ENCODE measurements at places on chromosomes 13 and 19.

GRCh38 chr13:111370570-111371535 is 50.4 kb downstream of the TEX29 start:
- peak; percentile 18 for DNase-seq

DNA sequence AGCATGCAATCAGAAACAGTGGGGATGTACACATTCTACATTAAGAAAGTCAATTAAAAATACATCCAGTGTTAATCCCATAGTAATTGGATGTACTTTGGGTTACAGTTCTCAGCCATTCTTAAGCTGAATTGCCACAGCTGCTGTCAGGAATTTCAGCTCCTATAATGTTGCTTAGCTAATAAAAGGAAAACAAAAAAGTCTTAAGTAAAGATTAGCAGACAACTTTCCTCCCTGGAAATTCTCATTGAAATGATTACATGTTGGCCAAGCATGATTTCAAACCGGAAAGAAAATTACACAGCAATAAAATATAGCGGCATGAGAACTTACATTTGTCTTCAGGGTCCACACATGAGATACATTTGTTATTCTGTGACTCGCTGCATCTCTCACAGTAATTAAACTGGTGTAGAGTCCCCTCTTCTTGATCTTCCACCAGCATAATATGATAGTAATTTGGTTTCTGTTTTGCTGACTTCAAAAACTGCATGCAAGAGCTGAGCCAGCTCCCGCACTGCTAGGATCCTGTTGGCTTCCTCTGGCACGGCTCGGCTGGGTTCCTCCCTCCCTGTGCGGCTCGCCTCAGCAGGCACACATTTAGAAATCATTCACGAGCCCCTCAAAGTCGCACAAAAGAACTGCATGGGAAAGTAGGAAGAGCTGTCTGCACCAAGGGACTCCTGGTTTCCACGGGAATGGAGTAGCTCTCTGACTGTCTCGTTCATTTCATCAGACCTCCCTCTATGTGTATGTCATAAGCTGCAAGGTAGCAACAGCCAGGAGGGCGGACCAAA is at the start of gene HTR2A:
HTR2A (minus strand) TSS at position 713 of the 797 bp plus-strand sequence. CDS start 1,147 bp downstream, outside the sequence.
- peak; percentile 40 for DNase-seq

DNA sequence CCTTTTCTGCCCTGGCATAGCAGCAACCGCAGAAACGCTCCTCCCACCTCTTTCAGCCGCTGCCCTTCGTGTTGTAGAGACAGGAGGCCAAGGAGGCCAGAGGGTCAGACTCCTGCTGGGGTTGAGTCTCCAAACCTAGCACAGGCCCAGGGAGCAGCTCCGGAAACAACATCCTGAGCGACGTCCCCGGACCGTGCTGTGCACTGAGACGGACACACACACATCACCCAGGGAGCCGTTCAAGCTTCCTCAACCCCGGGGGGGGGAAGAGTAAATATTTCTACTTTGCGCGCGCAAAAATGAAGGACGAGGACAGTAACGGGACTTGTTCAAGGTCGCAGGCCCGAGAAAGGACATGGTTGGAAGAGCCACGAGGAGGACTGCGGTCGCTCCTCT is 657 bp downstream of the ZNF550 start:
- DNase-seq, result peak; percentile 17

- DNase-seq, result no peak
Observed at GRCh38 chr19:45791744-45792469, 738 bp downstream of the DMWD start.

- DNase-seq, result no peak
Observed at GRCh38 chr19:46719629-46720502, 3.0 kb upstream of the PRKD2 start.

GRCh38 chr19:947707-948539 is 22.1 kb downstream of the ARID3A start:
- no peak for DNase-seq

GRCh38 chr13:88958821-88959220 is 1287.7 kb downstream of the SLITRK5 start:
- peak; percentile 0 for DNase-seq

DNA sequence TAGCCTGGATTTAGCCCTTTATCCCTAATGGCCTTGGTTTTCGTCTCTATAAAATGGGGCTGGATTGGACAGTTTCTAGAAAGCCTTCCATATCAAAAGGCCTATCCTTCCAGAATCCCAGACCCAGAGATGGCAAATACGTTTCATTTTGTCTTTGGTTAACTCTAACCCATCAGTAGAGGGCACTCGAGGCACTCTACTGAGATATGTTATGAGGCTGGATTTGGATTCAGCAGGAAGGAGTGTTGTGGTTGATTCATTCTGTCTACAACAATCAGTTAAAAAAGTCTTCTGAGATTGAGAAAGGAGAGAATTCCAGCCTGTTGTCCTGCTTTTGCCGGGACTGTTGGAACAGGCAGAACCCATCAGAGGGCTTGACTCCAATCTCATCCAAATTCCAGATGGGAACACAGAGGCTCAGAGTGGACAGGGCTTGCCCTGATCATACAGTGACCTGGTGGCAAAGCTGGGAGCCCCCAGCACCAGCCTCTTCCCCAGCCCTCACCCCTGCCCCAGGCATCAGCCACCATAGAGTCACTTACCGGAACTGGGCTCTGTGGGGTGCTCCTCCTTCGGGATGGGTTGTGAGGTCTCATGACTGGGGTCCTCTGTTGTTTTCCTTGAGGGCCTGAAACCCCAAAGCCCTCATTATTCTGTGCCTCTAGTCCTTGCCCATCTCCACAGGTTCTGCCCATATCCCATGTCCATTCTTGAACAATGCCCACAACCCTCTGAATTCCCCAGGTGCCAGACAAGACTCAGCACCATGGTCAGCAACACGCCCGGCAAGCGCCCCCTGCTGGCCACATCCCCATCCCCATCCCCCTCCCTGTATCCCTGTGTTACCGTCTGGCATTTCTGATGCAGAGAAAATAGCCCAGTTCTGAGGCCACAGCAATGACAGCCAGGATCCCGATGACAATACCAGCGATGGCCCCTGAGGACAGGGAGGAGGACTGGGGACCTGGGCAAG is 12.3 kb upstream of the ZNF180 start:
- DNase-seq, result peak; percentile 76

DNA sequence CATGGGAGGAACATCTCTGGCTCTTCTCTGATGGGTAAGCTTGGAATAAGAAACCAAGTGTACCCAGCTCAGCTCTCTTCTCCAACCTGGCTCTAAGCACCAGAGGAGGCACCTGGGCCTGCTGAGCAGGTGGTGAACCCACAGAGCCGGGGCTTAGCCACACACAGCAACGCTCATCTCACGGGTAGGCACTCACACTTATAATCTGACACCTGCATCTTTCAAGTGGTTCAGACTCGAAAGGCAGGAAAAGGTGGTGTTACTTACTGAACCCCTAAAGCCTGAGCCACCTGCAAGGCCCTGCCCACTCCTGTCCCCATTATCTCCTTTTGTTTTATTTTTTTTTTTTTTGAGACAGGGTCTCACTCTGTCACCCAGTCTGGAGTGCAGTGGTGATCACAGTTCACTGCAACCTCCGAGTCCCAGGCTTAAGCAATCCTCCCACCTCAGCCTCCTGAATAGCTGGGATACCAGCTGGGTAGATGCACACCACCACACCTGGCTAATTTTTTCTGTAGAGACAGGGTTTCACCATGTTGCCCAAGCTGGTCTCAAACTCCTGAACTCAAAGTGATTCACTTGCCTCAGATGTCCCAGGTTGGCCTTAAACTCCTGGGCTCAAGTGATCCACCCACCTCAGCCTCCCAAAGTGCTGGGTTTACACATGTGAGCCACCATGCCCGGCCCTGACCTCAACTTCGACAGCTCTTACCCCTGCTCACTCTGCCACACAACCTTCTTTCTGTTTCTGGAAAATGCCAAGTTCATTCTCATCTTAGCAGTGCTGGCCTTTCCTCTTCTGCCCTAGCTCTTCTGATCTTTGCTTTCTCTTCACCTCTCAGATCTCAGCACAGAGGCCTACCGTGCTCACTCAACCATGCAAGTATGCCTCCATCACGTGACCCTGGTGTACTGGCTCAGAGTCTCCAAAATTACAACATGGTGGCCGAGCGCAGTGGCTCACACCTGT is 9.7 kb downstream of the FBXL12 start:
- no peak for DNase-seq

DNA sequence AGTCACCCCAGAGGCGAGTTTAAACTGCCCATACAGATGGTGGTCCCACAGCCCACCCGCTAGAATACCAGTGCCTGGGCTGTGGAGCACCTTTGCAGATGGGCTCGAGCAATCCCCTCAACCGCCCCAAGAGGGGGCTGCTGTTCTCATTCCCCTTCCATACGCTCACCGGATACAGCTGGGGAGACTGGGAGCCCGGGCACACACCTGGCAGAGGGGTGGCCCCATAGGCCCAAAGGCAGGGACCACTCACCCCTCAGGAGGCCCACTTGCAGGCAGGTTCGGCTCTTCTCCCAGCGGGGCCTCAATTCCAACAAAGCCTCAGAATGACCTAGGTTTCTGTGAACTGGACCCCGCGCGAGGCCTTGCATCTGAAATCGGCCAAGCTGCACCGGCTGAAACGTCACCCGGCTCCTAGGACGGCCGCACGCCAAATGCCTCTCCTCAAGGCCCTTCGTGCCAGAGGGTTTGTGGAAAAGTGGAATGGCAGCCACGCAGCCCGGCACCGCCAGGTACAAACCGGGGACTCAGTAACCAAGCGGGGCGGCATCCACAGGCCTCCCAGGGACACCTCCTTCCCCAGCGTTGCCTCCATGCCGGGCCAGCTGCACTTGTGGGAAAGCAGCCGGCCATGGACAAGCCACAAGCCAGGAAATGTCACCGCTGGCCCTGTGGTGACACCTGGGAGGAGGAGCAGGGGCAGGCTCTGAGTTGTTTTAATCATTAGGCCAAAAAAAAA is 18.7 kb downstream of the MLLT1 start:
- DNase-seq, result peak; percentile 30

DNA sequence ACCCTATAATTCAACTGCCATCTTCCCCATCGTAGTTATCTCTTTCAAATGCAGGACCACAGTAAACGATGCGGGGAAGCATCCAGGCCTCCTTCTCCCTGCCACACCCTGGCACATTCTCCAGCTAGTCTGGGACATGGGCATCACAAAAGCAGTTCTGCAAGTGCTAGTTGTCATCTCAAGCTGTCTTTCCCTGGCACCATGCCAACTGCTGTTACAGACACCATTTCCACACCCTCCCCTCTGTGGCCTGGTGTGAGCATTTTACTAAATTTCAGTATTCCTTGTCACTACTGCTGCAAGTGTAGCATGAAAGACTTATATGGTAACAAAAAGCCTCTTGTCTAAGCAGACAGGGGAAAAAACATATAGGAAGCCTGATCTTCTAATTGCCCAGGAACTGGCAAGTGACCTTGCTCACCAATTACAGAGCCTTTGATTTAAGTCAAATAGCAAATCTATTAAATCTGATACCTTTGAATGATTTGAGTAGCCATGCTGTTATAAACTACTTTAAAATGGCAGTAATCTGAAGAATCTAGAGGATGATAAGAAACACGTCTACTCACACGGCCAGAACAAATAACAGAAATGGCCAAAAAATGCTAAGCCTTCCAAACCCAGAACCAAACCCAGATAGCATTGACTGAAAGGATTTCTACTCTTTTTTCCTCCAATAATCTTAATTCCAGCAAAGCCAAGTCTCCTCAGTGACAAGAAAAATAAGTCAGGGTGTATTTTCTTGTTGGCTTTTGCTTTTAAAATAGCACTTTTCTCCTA is 179.0 kb downstream of the NUFIP1 start:
- DNase-seq, result peak; percentile 48

- no peak for DNase-seq
Observed at GRCh38 chr19:18541258-18541991, 1.9 kb downstream of the FKBP8 start.

DNA sequence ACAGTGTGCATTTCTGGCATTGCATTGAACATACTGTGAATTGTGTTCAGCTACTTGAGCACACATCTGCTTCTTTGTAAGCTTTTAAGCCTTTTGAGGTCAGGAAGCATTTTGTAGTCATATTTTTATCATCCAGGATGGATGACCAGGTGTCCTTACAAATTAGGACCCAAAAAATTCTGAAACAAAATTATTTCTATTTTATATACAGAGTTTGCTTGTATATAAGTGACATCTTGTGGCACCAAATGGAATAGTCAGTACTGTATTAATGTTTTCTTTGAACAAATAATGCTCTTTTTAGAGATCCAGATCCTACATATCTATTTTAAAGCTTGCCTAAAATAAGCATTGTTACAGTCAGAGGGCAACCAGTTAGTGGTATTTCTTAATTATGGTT is 9.5 kb upstream of the SUPT20H start:
- DNase-seq, result peak; percentile 45

DNA sequence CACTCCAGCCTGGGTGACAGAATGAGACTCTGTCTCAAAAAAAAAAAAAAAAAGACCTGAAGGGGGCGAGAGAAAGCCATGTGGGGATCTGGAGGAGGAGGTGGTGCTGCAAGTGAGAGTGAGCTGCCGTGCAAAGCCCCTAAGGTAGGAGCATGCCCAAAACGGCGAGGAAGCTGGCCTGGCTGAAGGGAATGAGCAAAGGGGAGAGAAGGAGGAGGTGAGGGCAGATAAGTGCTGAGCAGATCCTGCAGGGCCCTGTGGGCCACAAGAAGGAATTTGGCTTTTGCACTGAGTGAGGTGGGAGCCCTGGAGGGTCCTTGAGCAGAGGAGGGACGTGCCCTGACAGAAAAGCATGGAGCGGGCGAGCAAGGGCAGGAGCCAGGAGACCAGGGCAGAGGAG is 19.4 kb upstream of the ADGRE5 start:
- DNase-seq, result peak; percentile 62

- DNase-seq, result no peak
Observed at GRCh38 chr19:424546-424945, 15.6 kb upstream of the C2CD4C start.

DNA sequence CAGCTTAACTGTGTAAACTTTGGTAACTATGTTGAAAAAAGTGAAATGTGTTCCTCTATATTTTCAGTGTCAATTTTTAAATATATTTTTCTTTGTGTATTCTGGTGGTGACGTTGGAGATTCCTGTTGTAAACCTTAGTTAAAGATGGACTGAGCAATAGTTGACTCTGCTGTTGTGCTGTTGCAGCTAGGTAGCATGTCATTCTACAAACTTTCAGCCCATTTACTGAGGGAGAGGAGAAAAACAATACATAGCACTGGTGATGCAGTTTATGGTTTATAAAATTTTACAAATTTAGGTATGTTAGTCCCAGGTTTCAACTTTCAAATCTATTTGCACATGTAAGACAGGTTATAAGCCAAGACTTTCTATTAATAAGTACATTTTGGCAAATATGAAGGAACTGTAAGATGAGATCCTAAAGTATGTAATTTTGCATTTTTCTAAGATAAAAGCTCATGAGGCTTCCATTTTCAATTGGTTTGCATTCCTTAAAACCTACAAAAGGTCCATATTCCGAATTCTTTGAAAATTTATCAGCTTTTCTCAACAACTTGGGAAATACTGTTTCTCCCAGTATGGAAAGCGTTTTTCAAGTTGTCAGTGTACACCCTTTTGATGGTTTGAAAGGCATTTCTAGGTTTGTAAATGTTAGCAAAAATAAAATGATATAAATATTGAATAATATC is 1.5 kb downstream of the NDFIP2 start:
- DNase-seq, result no peak

GRCh38 chr13:42485272-42485671 is 88.7 kb upstream of the TNFSF11 start:
- no peak for DNase-seq

GRCh38 chr19:45477186-45477585 is 9.4 kb downstream of the FOSB start:
- no peak for DNase-seq

GRCh38 chr13:29923554-29924481 is 73.4 kb upstream of the UBL3 start:
- peak; percentile 95 for DNase-seq

- DNase-seq, result peak; percentile 72
Observed at GRCh38 chr19:45952686-45953505, 20.8 kb downstream of the NOVA2 start.

All from fibroblast of pulmonary artery (primary cell).